ENCODE measurements at places on chromosomes 1 and 21. TPM values are rescaled to one million over a fixed set of nuclear protein-coding genes. Genes with fewer than 3 reads are reported as not detected.

- no peaks in the 10 kb centered on the region for H3K27me3 ChIP-seq
- peaks cover 23% of the 10 kb centered on the region for H3K4me1 ChIP-seq
- no peak overlapping the region for H3K27ac ChIP-seq
- peaks cover 17% of the 10 kb centered on the region for H3K36me3 ChIP-seq
- no peak for DNase-seq
These were observed 61.1 kb downstream of the UCK2 start for GRCh38 chr1:165888552-165888920.

GRCh38 chr1:164515711-164516331, 43.2 kb upstream of the PBX1 start:
- H3K4me1 ChIP-seq: peaks cover 12% of the 10 kb centered on the region
- H3K27ac ChIP-seq: no peak overlapping the region
- no peaks in the 10 kb centered on the region for H3K36me3 ChIP-seq
- DNase-seq: no peak
- H3K27me3 ChIP-seq: no peaks in the 10 kb centered on the region
- H3K4me3 ChIP-seq: no peak overlapping the region

DNA sequence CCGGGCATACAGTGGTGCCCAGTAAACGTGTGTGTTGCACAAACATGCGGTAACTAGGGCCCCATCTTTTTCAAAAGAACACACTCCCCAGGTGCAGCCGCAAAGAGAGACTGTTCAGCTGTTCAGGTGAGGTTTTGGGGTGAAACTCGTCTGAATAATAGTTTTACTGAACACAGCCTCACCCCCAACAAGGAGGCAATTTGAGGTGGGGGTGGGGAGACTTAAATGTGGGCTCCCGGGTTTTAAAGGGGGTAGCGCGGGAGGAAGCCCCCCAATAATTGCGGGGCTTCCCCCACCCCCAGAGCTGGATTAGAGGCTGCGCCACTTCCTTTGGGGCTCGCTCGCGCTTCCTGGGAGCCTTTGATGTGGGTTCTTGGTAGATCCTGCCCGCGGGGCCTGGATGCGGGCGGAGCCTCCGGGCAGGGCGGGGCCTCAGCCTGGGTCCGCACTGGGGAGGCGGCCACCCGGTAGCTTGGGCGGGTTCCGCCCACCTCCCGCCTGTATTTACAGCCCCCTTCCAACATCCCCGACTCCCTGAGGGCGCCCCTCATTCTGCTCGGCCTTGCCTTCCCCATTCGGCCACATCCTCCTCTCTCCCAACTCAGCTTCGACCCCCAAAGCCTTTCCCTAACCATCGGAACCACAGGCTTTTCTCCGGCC, 6.4 kb upstream of the EPHA2 start:
- peaks cover 48% of the 10 kb centered on the region for H3K4me1 ChIP-seq
- no peak for DNase-seq
- H3K27ac ChIP-seq: peak overlapping the region; percentile 35
- H3K36me3 ChIP-seq: no peaks in the 10 kb centered on the region

- no peak overlapping the region for H3K27ac ChIP-seq
- H3K36me3 ChIP-seq: no peaks in the 10 kb centered on the region
- H3K27me3 ChIP-seq: peaks cover 6% of the 10 kb centered on the region
- DNase-seq: no peak
- no peaks in the 10 kb centered on the region for H3K4me1 ChIP-seq
These were observed 36.0 kb upstream of the LPAR3 start for GRCh38 chr1:84928979-84929378.

GRCh38 chr1:159077120-159077961, 775 bp upstream of the AIM2 start:
- no peaks in the 10 kb centered on the region for H3K36me3 ChIP-seq
- H3K4me1 ChIP-seq: no peaks in the 10 kb centered on the region
- H3K27ac ChIP-seq: no peak overlapping the region
- DNase-seq: no peak

- peaks cover 9% of the 10 kb centered on the region for H3K36me3 ChIP-seq
- no peaks in the 10 kb centered on the region for H3K4me1 ChIP-seq
- no peak overlapping the region for H3K4me3 ChIP-seq
- H3K27me3 ChIP-seq: peaks cover 6% of the 10 kb centered on the region
- no peak overlapping the region for H3K27ac ChIP-seq
These were observed 38.6 kb upstream of the SLC35F3 start for GRCh38 chr1:233865902-233866301.

DNA sequence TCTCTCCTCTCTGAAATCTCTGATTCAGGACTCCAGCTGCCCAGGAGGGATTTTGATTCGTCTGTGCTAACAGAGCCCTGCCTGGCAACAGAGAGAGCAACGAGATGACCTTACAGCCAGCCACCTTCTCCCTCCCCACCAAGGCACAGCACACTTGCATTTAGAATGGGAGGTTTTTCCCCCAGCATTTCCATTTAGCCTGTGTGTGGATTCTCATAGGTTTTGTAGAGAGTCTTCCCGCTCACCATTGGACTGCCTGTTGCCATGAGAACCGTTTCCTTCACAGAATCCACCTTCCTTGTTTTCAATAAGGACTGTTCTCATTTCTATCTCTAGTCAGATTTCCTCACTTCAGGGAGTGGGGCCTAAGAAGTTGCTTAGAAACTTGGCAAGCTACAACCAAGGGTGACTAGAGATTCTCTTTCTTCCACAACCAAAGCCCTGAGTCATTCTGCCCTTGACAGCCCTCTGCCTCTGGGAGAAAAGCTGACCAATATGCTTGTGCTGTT, 5.8 kb upstream of the IKBKE start:
- DNase-seq: no peak
- H3K27ac ChIP-seq: peak overlapping the region; percentile 90
- H3K4me3 ChIP-seq: peak overlapping the region; percentile 38
- peaks cover 13% of the 10 kb centered on the region for H3K27me3 ChIP-seq
- peaks cover 36% of the 10 kb centered on the region for H3K4me1 ChIP-seq

GRCh38 chr1:197942042-197942441, 24.9 kb downstream of the LHX9 start:
- DNase-seq: no peak
- H3K4me1 ChIP-seq: no peaks in the 10 kb centered on the region
- no peaks in the 10 kb centered on the region for H3K36me3 ChIP-seq
- H3K4me3 ChIP-seq: no peak overlapping the region
- no peak overlapping the region for H3K27ac ChIP-seq

DNA sequence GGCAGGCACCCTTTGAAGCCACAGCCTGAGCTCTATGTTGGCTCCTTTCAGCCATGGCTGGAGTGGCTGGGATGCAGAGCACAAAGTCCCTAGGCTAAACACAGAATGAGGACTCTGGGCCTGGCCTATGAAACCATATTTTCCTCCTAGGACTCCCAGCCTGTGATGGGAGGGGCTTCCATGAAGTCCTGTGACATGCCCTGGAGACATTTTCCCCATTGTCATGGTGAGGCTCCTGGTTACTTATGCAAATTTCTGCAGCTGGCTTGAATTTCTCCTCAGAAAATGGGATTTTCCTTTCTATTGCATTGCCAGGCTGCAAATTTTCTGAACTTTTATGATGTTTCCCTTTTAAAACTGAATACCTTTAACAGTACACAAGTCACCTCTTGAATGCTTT, 61.3 kb downstream of the VCAM1 start:
- no peak overlapping the region for H3K4me3 ChIP-seq
- H3K36me3 ChIP-seq: peaks cover 8% of the 10 kb centered on the region
- H3K27me3 ChIP-seq: no peaks in the 10 kb centered on the region
- no peak for DNase-seq
- no peak overlapping the region for H3K27ac ChIP-seq

GRCh38 chr1:247332215-247332622, 552 bp upstream of the ZNF496 start:
- H3K4me3 ChIP-seq: peak overlapping the region; percentile 91
- peak overlapping the region; percentile 87 for H3K27ac ChIP-seq
- peaks cover 55% of the 10 kb centered on the region for H3K4me1 ChIP-seq
- H3K27me3 ChIP-seq: no peaks in the 10 kb centered on the region

GRCh38 chr1:10212476-10212875, 2.1 kb downstream of the KIF1B start:
- no peaks in the 10 kb centered on the region for H3K27me3 ChIP-seq
- peak overlapping the region; percentile 97 for H3K27ac ChIP-seq
- H3K4me1 ChIP-seq: peaks cover 51% of the 10 kb centered on the region
- DNase-seq: no peak
- peak overlapping the region; percentile 95 for H3K4me3 ChIP-seq

DNA sequence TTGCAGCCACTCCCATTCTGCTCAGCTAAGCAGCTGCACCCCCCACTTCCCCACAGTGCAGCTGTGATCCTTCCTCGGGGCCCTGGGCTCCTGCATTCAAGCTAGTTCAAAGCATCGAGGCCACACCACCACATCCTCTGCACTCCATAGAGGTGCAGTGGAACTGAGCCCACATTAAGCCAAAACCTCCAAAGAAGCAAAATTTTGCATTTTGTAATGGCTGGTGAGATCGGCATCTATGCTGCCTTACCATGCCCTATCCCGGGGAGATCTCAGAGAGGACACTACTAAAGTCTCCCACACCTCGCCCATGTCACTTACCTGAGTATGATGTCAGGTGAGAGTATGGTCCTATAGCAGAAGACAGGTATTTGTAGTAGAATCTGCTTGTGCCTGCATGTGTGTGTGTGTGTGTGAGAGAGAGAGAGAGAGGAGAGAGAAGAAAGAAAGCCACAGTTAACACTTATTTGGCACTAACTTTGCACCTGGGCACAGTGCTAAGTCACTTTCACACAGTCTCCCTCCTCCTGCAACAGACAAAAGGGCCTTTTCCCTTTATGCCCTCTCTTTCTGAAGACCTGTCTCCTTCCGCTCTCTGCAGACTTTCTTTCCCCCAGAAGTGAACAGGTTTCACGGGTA, 89.8 kb downstream of the KIF14 start:
- peaks cover 6% of the 10 kb centered on the region for H3K4me1 ChIP-seq
- H3K27ac ChIP-seq: no peak overlapping the region
- no peak for DNase-seq
- H3K36me3 ChIP-seq: no peaks in the 10 kb centered on the region

- peak overlapping the region; percentile 88 for H3K4me3 ChIP-seq
- H3K4me1 ChIP-seq: peaks cover 26% of the 10 kb centered on the region
- no peak overlapping the region for H3K27ac ChIP-seq
- DNase-seq: no peak
- peaks cover 5% of the 10 kb centered on the region for H3K36me3 ChIP-seq
These were observed 1.7 kb downstream of the PITHD1 start for GRCh38 chr1:23779826-23780371.

DNA sequence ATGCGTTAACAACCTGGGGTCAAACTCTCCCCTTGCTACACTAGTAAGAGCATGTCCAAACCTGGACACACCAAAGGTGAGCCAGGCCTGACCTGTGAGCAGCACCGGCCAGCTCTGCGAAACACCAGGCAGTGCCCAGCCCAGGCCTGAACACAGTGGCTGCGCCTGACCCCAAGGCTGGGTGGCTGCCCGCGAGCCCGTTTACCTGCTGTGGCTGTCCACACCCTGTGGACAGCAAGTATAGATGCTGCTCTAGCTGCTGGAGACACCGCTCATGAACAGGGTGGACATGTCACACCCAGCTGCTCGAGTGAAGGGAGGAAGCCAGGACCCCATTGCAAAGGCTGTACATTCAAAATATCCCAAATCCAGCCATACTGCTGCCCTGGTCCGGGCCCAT, 7.6 kb upstream of the CCDC27 start:
- H3K4me1 ChIP-seq: peaks cover 21% of the 10 kb centered on the region
- DNase-seq: no peak
- H3K36me3 ChIP-seq: no peaks in the 10 kb centered on the region

DNA sequence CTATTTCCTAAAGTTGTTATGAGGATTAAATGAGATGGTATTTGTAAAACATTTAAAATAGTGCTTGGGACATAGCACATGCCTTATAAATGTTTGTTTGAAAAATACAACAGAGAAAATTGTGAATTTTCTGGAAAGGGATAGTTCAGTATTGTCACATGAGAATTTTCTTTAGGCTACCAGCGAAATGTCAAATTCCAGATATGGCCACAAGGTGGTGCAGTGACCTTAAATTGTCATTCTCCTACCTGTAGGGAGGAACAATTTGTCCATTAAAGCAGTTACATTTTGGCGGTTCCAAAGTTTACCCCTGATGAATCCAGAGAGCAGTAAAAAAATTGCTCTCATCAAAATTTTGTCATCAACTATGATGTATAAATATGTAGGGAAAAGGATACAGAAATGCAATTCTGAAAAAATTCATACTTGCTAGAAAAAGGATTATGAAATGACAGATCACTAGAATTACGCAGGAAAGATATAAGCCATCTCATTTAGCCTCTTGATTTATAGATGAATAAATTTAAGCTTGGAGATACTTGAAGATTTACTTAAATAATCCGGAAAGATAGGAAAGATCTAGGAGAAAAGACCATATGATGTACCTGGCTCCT, 50.2 kb upstream of the TSHB start:
- H3K4me1 ChIP-seq: no peaks in the 10 kb centered on the region
- no peak overlapping the region for H3K4me3 ChIP-seq
- H3K27ac ChIP-seq: no peak overlapping the region
- H3K36me3 ChIP-seq: peaks cover 3% of the 10 kb centered on the region
- peaks cover 19% of the 10 kb centered on the region for H3K27me3 ChIP-seq

GRCh38 chr1:151486557-151486956, 24.6 kb upstream of the CGN start:
- no peaks in the 10 kb centered on the region for H3K36me3 ChIP-seq
- DNase-seq: no peak
- no peaks in the 10 kb centered on the region for H3K27me3 ChIP-seq
- H3K4me1 ChIP-seq: no peaks in the 10 kb centered on the region

DNA sequence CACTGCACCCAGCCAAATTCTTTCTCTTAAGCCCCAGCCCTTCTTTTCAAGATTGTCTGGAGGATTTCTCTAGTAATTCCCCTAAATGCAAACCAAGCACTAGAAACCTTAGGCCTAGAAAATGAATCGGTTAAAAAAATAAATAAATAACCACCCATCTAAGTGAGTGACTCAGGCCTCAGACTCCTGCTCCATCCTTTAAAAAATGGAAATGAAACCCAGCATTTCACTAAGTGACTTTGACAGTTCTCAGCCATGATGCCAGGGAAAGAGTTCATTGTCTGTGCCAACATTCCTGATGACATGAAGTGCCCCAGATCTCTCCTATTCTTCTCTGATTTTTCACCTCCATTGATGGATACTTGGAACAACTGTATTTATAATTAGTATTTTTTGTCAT, 415.2 kb upstream of the DAB1 start:
- DNase-seq: no peak
- H3K27me3 ChIP-seq: no peaks in the 10 kb centered on the region
- peaks cover 26% of the 10 kb centered on the region for H3K36me3 ChIP-seq
- H3K4me1 ChIP-seq: no peaks in the 10 kb centered on the region

GRCh38 chr21:46205766-46206162, 21.5 kb upstream of the SPATC1L start:
- H3K27ac ChIP-seq: no peak overlapping the region
- peaks cover 6% of the 10 kb centered on the region for H3K4me1 ChIP-seq
- no peaks in the 10 kb centered on the region for H3K27me3 ChIP-seq

IPO13 gene
- total RNA-seq: 37.7 TPM

GUCA2B gene
- total RNA-seq: not detected

ZNF697 gene
- 19.5 TPM for total RNA-seq

S100A7 gene
- total RNA-seq: not detected

All from neural crest cell (in vitro differentiated cells).